ENCODE measurements at places on chromosomes 3 and 15.

DNA sequence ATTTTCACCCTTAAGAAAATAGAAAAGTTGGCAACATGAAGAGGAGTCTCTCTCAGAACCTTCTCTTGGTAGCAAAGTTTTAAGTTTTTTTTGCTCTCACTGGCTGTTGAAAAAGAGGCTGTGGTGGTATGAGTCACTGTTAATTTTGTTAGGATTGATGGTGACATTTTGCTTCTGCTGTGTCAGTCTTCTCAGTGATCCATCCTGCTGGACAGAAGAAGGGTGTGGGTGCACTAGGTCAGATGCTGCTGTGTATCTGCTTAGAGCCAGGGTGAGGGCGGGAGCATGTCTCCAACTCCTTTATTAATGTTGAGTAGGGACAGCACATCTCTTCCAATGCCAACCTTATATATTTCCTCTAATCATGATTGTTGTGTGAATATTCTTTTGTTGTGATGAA lies 369.5 kb downstream of the FEZF2 start:
- no peaks in the 10 kb centered on the region for H3K36me3 ChIP-seq
- H3K27me3 ChIP-seq: no peaks in the 10 kb centered on the region
- DNase-seq: no peak
- H3K4me1 ChIP-seq: no peaks in the 10 kb centered on the region
- no peak overlapping the region for H3K4me3 ChIP-seq
- H3K27ac ChIP-seq: no peak overlapping the region

GRCh38 chr3:126436826-126437717 lies 38.6 kb downstream of the ZXDC start:
- no peak for DNase-seq
- no peak overlapping the region for H3K4me3 ChIP-seq
- peaks cover 7% of the 10 kb centered on the region for H3K4me1 ChIP-seq
- H3K27me3 ChIP-seq: no peaks in the 10 kb centered on the region
- no peak overlapping the region for H3K27ac ChIP-seq

DNA sequence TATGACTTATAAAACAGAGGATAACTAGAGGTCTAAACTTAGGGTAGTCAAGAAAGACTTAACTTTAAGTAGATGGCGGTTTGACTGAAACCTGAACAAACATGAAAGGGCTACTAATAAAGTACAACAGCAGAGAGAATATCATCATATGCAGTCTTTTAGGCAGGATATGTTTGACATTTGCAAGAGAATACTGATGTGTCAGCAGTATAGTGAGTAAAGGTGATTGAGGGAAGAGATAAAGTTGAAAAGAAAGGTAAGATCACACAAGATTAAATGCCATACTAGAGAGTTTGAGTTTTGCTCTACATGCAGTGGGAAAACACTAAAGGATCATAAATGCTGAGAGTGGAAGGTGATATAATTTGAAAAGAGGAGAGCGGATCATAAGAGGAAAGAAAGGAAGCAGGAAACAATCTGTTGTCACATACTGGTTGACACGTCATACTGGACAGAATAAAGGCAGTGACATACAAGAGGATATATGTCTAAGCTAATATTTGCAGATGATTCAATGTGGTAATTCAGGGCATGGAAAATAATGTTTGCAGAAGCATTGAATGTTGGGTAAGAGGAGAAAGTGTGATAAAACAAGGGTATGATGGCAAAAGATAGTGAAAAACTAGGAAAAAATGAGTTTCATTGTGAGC lies 223.0 kb downstream of the EPHA6 start:
- DNase-seq: no peak
- H3K27ac ChIP-seq: no peak overlapping the region
- no peaks in the 10 kb centered on the region for H3K36me3 ChIP-seq
- H3K4me3 ChIP-seq: no peak overlapping the region
- H3K4me1 ChIP-seq: no peaks in the 10 kb centered on the region

DNA sequence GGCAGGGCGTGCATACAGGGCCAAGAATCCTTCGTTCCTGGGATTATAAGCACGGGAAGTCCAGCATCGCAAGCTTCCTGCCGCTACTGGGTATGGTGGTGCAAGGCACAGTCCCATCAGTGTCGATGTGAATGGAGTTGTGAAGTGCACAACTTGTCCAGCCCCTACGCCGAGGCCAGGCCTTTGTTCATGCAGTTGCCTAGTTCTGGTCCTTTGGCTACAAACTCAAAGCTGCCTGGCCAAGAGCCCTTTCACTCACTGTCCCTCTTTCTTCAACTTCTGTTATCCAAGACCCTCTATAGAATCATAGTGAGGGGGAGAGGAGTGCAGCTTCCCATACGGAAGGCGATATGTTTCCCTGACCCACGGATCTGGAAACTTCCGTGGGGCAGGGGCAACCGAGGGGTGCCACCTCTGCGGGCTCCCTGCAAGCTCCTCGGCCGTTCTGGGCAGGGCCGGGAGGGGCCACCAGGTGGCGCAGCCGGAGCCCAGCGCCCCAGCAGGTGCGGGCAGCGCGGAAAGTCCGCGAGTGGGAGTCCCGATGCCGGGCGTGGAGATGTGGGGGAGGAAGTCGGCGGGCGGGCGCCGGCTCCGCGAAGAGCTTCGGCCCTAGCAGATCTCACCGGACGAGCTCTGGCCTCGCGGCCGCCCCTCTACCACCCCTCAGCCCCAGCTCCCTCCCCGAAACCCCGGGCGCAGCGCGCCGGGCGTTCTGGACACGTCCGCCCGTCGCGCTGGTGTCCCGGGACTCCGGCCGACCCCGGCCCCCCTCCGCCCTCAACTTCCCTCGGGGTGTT lies 693 bp downstream of the RASGRP1 start:
- H3K27me3 ChIP-seq: peaks cover 17% of the 10 kb centered on the region
- no peak overlapping the region for H3K27ac ChIP-seq
- DNase-seq: peak; percentile 51

DNA sequence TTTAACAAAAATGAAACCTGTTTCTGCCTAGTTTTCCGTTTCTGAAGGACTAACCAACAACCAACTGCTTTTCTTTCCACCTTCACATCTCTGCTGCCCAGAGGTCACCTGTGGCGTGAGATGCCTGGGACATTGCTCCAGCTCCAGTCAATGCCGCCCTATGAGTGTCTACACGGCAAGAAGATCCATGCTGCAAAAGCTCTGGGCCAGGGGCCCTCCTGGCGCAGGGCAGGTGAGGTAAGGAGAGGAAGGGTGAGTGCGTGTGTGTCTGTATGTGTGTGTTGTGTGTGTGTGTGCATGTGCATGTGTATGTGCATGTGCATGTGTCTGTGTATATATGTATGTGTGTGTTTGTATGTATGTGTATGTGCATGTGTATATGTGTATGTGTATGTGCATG lies 131.4 kb downstream of the NSMCE3 start:
- peaks cover 4% of the 10 kb centered on the region for H3K27me3 ChIP-seq
- H3K36me3 ChIP-seq: peaks cover 9% of the 10 kb centered on the region
- DNase-seq: no peak
- peaks cover 30% of the 10 kb centered on the region for H3K4me1 ChIP-seq

DNA sequence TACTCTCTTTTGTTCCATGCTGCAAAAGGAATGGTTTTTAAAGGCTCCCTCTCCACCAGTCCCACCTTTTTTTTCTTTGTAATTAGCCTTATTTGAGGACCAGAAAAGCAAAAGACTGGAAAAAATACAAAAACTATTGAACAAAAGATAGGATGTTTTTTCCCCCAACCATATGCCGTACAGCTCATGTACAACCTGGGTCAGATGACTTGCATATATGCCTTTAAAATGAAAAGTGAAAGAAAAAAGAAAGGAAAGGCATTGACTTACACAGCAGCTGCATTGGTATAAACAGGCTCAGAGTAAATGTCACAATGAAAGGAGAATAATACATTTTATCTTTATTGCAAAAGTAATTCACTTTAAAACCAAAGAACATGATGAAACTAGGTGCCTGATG lies 69.5 kb upstream of the CMC1 start:
- H3K4me1 ChIP-seq: no peaks in the 10 kb centered on the region
- H3K27ac ChIP-seq: no peak overlapping the region
- H3K27me3 ChIP-seq: no peaks in the 10 kb centered on the region
- no peak overlapping the region for H3K4me3 ChIP-seq
- H3K36me3 ChIP-seq: no peaks in the 10 kb centered on the region

DNA sequence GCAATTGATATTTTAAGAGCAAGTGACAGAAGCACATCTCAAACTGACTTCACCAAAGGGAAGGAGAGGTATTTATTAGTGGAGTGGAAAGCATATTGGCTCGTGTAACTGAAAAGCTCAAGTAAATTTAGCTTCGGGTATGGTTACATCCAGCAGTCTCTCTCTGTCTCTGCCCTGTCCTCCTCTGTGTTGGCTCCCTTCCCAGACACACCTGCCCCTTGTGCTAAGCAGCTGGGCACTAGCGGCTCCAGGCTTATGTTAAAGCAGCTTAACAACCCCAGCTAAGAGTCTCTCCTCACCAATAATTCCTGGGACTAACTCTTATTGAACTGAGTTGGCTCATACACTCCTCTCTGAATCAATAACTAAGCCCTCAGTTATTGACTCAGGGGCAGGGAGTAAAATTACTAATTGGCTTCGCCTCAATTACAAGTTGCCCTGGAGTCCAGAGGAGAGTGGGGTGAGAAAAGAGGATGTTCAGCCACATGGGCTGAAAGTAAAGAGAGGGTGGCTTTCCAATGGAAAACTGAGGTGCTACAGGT lies 12.8 kb upstream of the SH3BP5 start:
- no peak overlapping the region for H3K4me3 ChIP-seq
- no peaks in the 10 kb centered on the region for H3K4me1 ChIP-seq
- no peak for DNase-seq
- no peaks in the 10 kb centered on the region for H3K36me3 ChIP-seq

DNA sequence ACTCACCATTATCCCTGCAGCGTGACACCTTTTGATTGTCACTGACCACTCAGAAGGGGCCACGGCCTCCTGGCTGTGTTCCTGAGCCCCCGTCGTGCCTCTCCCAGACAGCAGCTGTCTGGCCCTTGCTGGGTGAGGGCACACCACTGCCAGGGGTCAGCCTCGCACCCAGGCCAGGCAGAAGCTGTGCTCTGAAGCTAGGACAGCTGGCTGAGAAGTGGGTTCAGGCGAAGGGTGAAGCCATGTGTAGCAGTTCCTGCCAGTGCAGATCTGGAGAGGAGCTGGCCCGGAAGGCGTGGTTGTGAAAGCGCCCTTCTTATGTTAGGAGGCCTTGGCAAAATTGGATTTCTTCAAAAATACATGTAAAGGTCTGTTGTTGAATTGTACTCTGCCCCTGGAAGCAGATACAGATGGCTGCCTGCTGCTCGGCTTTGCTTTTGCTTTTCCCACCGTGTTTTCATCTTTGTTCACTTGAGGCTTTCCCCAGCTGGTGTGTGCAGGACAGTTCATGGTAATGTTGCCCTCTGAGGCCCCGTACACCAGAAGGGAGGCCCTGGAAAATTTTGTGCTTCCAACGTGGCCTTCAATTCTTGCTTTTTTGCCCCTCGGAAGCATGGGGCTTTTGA lies 49.1 kb downstream of the KLHL25 start:
- DNase-seq: no peak
- no peaks in the 10 kb centered on the region for H3K27me3 ChIP-seq
- H3K36me3 ChIP-seq: peaks cover 48% of the 10 kb centered on the region
